ENCODE measurements at places on chromosomes 2 and 18. TPM values are rescaled to one million over a fixed set of nuclear protein-coding genes. Genes with fewer than 3 reads are reported as not detected.

MALL gene
- not detected for total RNA-seq

TCF7L1 gene
- not detected for total RNA-seq

SERPINB3 gene
- total RNA-seq: not detected

GPR35 gene
- 1.4 TPM for total RNA-seq

DTNA gene
- not detected for total RNA-seq

IL1RN gene
- not detected for total RNA-seq

KLHL14 gene
- total RNA-seq: 0.33 TPM

HDLBP gene
- total RNA-seq: 148 TPM
